Colonic mucosa (tissue), 4 donors: ENCODE measurements at places on chromosomes 7 and 10. TPM values are rescaled to one million over a fixed set of nuclear protein-coding genes. Genes with fewer than 3 reads are reported as not detected.

DNA sequence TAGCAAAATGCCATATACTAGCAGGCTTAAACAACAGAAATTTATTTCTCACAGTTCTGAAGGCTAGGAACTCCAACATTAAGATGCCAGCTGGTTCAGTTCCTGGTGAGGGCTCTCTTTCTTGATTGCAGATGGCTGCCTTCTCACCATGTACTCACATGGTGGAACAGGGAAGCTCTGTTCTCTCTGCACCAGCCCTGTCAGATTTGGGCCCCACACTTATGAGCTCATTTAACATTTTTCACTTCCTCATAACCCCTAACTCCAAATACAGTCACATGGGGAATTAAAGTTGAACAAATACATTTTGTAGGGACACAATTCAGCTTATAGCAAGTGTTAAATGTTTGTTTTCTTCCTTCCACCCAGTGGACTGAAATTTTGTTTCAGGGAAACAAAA is 218.6 kb upstream of the TAC1 start:
- H3K4me1 ChIP-seq: no peaks in the 10 kb centered on the region
- no peaks in the 10 kb centered on the region for H3K27me3 ChIP-seq
- no peak for DNase-seq

GRCh38 chr10:16902606-16903005 is 85.4 kb upstream of the RSU1 start:
- H3K27me3 ChIP-seq: no peaks in the 10 kb centered on the region
- H3K4me1 ChIP-seq: no peaks in the 10 kb centered on the region
- no peaks in the 10 kb centered on the region for H3K36me3 ChIP-seq
- no peak for DNase-seq
- H3K27ac ChIP-seq: no peak overlapping the region

- no peaks in the 10 kb centered on the region for H3K4me1 ChIP-seq
- no peaks in the 10 kb centered on the region for H3K27me3 ChIP-seq
- H3K4me3 ChIP-seq: no peak overlapping the region
- H3K36me3 ChIP-seq: no peaks in the 10 kb centered on the region
- DNase-seq: no peak
Observed at GRCh38 chr7:135213831-135214230, 2.5 kb upstream of the WDR91 start.

The EN2 gene
- total RNA-seq: not detected

The NRG3 gene
- total RNA-seq: not detected

The STRIP2 gene
- 4.7 TPM for total RNA-seq
